Uterus (tissue), 4 donors: ENCODE measurements at places on chromosomes 3 and 15. TPM values are rescaled to one million over a fixed set of nuclear protein-coding genes. Genes with fewer than 3 reads are reported as not detected.

DNA sequence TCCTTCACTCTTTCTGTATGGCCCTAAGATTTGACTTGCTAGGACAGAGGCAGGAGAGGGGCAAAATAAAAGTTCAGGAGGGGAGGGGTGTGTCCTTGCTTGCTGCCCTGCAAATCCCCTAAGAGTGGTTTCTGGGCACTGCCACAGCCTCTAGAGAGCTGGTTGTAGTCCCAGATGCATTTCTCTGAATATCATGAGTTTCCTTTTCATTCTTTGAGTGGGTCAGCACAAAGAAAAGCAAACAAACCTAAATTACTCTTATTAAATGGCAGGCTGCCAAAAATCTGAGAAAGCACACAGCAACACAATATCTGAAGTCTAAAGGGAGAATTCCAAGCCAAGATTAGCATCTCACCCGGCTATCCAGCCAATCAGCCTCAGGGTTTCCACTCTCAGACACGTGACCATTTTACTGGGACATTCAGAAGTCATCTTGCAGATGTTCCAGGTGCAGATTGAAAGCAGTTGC lies 919.3 kb downstream of the TUSC7 start:
- DNase-seq: peak; percentile 16

GRCh38 chr3:130276203-130276803 lies 69.2 kb upstream of the COL6A5 start:
- DNase-seq: no peak

PLA1A gene
- 16.5 TPM for total RNA-seq

DNA sequence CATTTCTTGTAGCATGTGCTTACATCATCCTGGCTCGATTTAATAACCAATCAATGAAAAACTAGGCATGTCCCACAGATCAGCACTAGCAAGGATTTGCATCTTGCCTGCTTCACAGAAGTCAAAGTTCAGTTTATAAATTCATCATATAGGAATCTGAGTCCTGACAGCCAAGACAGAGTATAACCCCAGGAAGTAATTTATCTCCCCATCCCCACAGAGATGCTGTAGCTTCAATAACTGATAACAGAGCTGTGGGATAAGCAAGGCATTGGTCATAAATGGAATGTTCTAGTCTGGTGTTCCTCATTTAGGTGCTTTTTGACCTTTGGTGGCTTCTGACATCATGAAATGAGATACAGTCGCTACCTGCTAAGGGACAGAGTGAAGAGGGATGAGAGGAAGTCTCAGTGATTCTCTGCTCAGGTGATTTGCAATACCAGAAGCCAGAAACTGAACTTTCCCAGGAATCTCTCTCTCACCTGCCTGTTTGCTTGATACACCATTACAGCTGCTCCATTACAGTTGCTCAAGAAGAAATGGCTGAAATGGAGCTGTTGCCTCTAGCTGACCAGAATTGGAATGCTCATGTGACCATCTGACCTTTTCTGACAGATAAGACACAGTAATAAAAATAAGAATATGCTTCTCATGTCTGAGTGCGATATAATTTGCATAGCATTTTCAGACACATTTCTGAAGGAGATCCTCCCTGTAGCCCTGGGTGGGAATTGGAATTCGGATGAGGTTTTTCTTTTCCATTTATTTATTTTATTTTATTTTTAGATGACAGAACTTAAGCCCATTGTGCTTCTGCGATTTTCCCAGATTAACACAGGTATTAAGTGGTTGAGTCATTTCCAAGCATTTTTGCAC lies 217.1 kb upstream of the KCNMB2 start:
- no peak for DNase-seq
